ENCODE measurements at places on chromosomes 5 and 9.

- DNase-seq, result no peak
Measured at GRCh38 chr9:84101964-84102632, 121.5 kb downstream of the RMI1 start.

DNA sequence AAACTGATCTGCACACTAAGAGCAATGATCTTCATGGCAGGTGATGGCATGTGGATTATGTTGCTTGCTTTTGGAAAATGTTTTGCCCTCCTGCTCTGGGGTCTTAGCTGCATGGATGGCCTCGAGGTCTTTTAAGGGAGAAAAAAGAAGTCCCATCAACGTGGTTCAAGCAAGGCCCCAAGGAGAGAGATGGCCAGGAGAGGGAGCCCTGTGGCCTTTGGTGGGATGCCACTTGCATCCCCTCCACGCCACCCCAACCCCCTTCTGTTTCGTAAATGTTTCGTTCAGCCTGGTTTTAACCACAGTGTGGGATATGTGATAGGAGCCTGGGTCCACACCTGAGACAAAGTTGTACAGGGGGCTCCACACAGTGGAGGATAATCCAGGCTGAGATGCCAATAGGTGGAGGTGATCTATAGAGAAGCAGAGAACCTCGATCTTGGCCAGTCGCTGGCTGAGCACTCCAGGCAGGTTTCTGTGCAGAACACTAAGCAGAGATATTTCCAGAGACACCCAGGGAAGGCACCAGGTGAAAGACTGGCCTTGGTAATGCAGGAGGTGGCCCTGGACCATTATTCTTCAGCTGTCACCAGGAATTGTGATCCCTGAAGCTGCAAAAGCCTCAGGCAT lies 25.8 kb upstream of the FRRS1L start:
- no peak for DNase-seq

DNA sequence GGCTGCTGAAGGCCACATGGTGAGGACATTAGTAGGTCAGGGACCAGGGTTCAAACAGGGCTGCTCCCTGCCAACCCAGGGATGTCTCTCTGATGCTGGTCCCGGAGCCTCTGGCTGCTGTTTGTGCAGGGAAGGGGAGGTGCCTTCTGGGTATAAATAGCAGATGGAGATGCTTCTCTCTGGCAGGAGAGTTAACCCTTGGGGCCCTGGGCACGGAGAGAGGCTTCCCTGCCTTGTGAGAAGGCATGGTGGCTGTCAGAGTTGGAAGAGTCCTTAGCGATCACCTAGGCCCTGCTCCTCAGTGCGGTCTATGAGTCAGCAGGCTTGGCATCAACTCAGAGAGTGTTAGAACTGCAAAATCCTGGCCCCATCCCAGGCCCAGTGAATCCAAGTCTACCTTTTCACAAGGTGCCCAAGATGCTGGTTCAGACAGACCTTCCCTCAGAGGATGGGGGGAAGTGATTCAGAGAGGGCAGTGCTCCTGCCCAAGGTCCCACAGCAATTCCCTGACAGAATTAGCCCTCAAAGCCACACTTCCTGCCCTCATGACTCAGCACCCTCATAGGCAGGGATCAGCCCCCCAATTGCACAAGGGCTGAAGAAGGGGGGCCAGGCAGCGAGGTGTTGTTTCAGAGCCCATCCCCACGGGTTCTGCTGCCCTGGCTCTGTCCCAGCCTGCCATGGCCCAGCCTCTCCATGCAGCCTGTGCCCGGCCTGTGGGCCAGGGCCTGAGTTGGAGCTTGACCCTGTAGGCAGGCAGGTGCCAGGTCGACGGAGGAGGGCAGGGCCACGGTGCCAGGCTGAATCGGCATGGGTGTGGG lies 25.6 kb downstream of the CAMK2A start:
- no peak for DNase-seq

GRCh38 chr5:58002323-58002722 lies 457.6 kb downstream of the PLK2 start:
- DNase-seq, result no peak

DNA sequence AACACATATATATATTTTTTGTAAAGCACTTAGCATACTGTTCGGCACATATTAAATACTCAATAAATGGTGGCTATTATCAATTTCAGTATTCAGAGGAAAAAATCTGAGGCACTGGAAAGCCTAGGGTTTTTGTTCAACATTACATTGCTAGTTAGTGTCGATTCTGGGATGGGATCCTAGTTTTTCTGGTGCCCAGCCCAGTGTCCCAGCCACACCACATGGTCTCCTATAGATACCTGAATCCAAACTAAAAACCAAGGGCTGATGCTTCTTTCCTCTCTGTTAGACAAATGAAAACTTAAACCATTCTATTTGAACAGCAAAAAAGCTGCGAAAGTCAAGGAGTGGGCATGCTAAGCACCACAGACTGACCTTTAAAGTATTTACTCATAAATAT lies 810.7 kb upstream of the DMAC1 start:
- DNase-seq, result no peak

- DNase-seq, result no peak
Measured at GRCh38 chr5:151041577-151042268, 21.3 kb downstream of the GPX3 start.

- DNase-seq, result no peak
Measured at GRCh38 chr5:67921004-67921601, 294.5 kb upstream of the PIK3R1 start.

- no peak for DNase-seq
Measured at GRCh38 chr5:14234204-14234603, 91.1 kb downstream of the TRIO start.

- no peak for DNase-seq
Measured at GRCh38 chr5:3281366-3281765, 314.3 kb upstream of the IRX1 start.

DNA sequence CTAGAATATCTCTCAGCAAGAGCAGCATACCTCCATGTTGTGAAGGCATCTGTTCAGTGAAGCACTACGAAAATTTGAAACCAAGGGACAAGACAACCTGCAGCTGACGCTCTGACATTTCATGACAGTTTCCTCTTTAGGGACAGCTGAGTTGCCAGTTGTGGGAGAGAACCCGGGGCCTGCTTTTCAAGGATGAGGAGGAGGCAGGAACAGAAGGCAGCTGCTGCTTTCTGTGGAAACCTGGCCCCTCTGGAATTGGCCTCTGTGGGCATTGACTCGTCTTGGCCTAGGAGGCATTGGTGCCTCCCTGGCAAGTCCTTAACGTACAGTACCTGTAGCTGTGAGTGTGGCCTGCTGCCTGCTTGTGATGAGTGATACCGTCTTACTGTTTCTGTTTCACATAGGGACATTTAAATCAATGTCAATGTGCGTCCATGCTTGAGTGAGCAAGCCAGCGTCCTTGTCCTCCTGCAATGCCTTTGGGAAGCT lies 21.6 kb downstream of the SLC46A2 start:
- DNase-seq, result no peak

DNA sequence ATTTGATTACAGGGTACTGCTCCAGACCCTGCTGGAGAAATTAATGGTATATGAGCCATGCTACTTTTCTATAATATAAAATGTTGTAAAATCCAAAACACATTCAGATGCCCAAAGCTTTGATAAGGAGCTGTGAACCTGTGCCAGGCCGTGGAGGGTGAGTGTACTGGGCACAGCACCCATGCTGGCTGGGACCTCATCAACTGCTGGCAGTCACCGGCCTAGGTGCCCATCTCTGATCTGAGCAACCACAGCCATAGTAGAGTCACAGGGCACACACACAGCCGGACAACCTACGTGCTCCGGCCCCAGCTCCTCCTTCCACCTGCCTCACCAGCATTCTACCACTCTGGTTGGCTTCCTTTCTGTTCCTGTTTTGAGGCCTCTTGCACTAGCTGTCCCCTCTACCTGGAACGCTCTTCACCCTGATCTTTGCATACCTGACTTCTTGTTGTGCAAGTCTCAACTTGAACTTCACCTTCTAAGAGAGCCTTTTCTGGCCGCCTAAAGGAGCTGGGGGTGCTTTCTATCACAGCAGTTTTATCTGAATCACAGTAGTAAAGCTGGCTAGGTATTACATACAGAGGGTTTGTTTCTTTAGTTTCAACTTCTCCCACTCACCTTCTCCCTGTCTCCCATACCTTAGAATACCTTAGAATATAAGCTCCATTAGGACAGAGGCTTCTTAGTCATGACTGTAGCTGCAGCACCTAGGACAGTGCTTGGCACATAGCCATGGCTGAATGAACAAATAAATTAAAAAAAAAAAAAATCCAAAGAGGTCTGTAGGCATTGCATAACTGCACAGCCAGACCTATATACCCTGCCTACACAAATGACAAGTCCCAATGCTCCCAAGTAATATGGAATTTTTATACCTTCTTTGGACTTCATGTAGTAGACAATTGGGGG lies 51.7 kb downstream of the MED27 start:
- DNase-seq, result no peak

- DNase-seq, result peak; percentile 10
Measured at GRCh38 chr9:100472788-100473275, at the start of gene TMEFF1. Gene TMEFF1 (plus strand): TSS chr9:100473149. CDS start chr9:100473545, 396 bp downstream.

DNA sequence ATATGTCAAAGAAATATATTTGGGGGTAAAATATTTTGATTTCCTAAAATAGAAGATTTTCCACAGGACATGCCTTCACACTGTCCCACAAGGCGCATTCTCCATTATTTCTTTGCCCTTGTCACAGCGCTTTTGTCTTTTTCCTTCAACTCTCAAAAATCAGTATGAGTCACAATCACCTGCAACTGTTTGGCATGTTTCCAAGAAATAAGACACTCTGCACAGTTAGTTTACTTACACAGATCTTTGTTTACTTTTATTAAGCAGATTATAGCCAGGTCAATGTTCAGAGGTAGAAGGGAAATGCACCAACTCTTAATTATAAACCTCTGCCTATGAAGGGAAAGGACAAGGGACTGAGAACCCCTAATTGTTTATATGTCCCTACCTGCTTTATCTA lies 9.5 kb downstream of the CEMIP2 start:
- peak; percentile 54 for DNase-seq

DNA sequence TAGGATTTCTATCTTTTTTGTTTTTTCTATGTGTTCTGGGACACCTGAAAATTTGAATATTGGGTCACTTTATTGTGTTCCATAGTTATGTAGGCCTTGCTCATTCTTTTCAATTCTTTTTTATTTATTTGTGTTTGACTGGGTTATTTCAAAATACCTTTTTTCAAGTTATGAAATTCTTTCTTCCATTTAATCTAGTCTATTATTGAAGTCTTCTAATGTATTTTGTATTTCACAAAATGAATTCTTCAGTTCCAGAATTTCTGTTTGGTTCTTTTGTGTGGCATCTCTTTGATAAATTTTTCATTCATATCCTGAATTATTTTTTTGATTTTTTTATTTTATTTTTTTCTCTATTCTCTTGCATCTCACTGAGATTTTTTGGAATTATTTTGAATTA lies 628.8 kb downstream of the NR2F1-AS1 start:
- no peak for DNase-seq

GRCh38 chr9:19924080-19924479 lies 135.2 kb upstream of the SLC24A2 start:
- no peak for DNase-seq

DNA sequence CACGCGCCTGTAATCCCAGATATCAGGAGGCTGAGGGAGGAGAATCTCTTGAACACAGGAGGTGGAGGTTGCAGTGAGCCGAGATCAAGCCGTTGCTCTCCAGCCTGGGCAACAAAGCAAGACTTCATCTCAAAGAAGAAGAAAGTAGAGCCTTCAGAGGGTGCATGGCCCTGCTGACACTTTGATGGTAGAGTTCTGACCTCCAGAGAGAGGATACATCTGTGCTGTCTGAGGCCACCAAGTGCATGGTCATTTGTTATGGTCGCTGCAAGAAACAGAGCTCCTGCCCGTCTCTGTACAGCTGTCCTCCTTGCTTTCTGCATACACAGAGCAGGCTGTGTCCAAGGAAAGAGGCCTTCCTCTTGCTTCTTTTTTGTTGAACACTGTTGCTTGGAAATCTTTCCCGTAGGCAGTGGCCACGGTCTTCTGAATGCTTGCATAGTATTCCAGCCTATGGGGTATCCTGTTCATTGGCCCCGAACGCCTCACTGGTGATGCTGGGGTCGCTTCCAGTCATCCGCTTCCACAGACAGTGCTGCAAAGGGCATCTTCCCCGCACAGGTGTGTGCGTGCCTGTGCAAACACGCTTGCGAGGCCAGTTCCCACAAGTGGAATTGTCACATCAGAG lies 36.8 kb upstream of the UNC5A start:
- no peak for DNase-seq

- no peak for DNase-seq
Measured at GRCh38 chr5:57817924-57818323, 335.3 kb upstream of the ACTBL2 start.

- no peak for DNase-seq
Measured at GRCh38 chr5:75546830-75547229, 35.1 kb downstream of the POLK start.

- DNase-seq, result no peak
Measured at GRCh38 chr5:179414459-179415261, 69.4 kb upstream of the ADAMTS2 start.

DNA sequence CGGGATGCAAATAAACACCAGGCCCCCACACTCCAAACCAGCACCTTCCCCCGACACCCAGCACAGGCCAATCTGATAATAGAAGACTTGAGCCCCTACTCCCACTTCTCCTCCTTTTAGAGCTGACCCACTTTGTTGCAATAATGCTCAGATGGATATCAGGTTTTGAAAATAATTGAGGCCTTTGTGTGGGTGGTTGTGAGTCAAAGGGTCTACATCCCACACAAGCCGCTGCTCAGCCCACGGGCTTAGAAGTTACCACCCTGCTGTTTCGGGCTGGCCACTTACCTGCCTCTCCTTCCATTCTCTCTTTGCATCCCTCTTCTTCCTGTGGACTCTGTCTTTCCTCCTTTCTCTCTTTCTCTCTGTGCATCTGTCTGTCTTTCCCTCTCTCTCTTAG lies 36.2 kb upstream of the FOXI1 start:
- no peak for DNase-seq

- DNase-seq, result no peak
Measured at GRCh38 chr5:103901885-103902284, 339.3 kb upstream of the NUDT12 start.
